ENCODE measurements at places on chromosomes 2 and 18.

DNA sequence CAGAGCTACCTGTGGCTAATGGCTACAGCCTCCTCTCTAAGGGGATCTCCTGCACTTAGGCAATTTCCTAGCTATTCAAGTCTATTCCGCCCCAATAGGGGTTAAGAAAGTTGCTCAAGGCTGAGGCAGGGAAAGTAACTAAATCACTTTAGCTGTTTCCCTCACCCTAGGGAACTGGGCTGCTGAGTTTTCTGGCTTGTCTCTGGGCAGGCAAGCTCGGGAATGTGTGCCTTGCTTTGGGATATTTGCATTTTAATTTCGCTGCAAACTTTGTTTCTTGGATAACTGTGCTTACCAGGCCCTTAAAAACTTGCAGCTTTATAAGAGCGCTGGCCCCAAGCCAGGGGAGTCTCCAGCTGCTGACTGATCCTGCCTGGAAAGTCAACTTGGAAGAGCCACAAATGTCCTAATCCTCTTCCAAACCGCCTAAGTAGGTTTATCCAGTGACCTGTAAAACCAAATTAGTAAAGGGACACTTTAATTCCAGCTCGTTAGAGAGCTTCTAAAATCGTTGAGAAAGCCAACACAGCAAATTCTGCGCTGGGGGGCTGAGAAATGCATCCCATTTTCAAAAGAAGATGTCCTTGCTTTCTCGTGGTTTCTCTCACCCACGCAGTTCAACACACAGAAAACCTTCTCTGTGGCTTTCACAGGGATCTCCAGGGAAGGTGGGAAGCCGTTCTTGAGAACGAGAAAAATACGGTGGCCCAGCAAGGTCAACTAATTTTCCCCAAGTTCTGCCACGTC lies 59.5 kb upstream of the SP3 start:
- DNase-seq, result no peak

GRCh38 chr18:50579061-50579774 lies 19.3 kb downstream of the MAPK4 start:
- no peak for DNase-seq

GRCh38 chr2:83640506-83640905 lies 818.6 kb downstream of the SUCLG1 start:
- DNase-seq, result no peak

DNA sequence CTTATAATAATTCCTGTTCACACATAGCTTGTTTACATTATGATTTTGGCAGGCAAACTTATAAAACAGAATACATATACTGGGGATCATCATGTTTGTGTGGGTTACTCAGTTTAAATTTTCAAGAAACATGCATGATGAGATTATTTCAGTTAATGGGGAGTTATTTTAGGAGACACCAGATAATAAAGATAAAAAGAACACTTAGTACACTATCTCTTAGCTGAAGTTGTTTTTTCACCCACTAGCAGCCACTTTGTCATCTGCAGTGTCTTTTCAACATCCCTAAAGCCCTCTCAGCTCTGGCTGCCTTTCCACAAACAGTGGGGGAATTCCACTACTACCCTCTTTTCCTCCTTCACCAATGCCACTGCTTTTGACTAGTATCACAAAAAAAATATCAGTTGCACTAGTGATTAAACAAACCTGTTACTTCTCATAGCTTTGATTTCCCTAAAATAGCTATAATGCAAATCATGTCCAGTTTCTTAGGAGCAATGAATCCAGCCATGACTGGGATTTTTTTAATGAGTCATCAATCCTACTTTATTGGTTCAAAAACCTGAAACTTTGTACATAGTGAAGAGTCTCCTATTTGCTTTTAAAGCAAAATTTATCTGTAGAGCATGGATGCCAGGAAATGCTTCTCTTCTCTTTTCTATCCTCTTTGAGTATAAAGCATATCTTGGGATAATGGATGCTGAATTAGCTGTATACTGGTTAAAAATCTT lies 156.7 kb upstream of the TFPI start:
- DNase-seq, result no peak

GRCh38 chr2:52238782-52239181 lies 1206.8 kb upstream of the NRXN1 start:
- DNase-seq, result no peak

- DNase-seq, result peak; percentile 73
Observed at GRCh38 chr2:134258684-134259388, 5.0 kb downstream of the MGAT5 start.

DNA sequence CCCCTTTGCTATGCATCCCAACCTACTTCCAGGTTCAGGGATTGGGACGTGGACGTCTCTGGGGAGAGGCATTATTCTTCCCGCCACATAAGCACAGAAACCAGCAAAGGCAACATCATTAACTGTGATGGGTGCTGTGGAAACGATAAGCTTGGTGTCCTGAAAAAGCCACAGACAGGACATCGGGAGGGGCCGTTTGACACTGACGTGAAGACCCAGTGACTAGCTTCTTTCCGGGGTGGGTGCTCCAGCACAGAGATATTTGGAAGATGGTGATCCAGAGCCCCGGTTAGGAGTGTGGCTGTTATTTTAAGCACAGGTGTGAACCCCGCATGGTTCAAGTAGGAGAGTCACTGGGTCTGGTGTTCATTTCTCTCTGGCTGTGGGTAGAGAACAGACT lies 163.8 kb upstream of the HDAC4 start:
- DNase-seq, result no peak

GRCh38 chr2:112148477-112148876 lies 10.3 kb downstream of the FBLN7 start:
- no peak for DNase-seq

GRCh38 chr18:35619464-35619863 lies 37.9 kb downstream of the GALNT1 start:
- no peak for DNase-seq

GRCh38 chr2:196224756-196225155 lies 53.4 kb upstream of the STK17B start:
- DNase-seq, result no peak

DNA sequence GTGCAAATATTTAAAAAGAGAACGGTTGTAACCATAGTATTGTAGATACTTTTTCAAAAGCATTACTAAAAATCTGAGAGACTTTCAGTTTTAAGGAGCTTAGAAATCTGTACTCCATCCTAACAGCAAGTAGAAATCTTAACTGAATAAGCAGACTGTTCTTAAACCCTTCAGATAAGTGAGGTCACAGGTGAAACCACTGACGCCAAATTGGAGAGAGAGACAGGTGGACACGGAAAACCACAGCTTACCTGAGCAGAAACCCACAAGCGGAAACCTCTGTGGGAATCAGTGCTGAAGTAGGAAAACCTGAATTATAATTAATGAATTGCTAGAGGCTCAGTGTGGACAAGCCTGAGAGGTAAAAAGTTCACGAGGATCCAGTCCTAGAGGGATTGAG lies 959.4 kb upstream of the CELF4 start:
- no peak for DNase-seq

DNA sequence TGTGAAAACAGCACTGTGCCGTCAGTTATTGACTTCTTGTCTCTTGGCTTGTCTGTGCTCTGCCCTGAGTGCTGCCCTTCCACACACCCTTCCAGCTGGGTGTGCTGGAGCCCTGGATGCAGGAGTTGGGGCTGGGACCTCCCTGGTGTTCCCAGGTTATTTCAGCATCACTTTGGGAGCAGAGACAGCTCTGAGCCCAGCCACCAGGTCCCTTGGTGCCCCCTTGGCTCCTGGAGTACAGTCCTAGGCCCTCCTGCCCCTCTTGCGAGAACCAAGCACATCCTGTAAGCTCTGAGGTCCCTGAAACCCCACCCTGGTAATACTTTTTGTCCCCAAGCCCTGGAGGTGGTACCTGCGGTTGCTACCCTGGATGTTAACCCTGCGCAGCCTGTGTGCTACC lies 24.3 kb downstream of the BOK start:
- DNase-seq, result no peak

GRCh38 chr2:88608184-88608583 lies 19.1 kb downstream of the EIF2AK3 start:
- DNase-seq, result no peak

DNA sequence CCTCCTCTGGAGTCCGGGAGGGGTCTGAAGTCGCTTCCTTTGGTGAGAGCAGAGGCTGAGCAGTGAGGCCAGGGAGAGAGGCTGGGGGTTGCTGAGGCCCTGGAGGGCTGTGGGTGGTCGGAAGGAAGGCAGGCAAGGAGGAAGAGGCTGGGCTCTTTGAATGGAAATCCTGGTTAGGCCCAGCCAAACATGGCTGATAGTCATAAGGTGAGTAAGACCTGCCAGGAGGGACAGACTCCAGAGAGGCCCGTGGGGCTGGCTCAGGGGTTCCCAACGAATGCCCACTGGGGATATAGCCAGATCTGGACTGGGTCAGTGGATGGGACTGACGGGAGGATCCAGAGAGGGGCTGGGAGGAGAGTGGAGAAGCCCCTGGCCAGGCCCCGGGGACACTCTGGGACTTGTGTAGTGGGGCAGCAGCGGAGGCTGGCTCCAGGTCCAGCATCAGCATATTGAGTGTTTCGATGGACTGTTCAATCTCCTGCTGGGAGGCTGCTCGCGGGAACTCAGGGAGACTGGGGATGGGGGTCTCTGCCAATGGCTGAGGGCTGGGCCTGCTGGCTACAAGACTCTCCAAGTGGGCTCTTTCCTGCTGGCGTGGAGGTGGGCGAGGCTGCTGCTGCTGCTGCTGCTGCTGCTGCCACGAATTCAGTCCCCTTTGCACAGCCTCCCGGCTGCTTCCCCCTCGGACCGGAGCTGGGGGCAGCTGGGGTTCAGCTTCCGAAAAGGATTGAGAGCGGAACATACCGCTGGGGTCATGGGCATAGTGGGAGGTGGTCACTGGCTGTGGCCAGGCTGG lies 155.0 kb downstream of the TNS1 start:
- no peak for DNase-seq

DNA sequence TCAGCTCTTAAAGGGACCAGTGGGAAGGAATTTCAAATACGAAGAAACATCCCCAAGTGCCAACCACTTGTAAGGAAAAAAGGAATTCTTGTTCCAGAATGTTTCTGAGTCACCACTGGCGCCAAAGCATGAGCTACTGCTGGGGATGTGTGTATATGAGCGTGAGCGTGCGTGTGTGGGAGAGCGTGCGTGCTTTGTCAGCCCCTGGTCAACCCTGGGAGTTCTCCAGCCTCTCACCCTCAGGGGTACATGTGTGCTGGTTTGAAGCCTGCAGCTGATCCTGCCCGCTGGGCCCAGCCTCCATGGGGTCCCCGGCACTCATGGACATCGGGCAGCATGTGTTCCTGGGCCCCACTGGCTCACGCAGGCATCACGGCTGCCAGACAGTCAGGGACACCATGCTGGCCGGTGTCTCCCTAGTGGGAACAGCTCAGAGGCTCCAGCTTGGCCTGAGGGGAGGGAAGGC lies 17.1 kb downstream of the HS6ST1 start:
- DNase-seq, result no peak

GRCh38 chr18:54052259-54052658 lies 172.2 kb downstream of the MBD2 start:
- DNase-seq, result no peak

- DNase-seq, result no peak
Observed at GRCh38 chr2:68238955-68239822, 13.1 kb downstream of the PPP3R1 start.

DNA sequence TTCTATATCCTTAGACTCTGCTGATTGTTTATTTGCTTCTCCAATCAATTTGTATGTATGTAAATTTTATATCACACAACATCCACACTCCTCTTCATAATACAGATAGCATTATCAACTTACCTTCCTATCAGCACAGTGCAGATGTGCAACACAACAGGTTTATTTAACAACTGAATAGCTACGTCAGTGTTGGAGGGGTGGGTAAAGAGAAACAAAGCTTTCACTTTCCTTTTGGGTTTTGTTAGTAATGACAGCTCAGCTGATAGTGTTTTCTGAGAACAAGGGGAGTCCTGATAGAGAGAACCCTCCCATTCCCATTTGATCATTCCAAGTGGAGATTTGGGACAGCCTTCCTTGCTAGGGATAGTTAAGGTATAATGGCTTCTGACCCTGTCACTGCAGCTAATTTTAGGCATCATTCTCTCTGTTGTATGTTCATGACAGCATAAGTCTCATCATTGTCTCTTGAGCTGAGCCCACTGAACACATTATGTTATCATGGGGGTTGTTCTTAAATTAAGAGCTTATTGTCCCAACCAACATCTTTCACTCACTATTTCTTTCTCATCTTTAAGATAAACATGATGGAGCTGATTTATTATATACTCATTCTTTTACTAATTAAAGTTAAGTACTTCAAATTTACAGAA lies 227.7 kb downstream of the GPD2 start:
- no peak for DNase-seq

DNA sequence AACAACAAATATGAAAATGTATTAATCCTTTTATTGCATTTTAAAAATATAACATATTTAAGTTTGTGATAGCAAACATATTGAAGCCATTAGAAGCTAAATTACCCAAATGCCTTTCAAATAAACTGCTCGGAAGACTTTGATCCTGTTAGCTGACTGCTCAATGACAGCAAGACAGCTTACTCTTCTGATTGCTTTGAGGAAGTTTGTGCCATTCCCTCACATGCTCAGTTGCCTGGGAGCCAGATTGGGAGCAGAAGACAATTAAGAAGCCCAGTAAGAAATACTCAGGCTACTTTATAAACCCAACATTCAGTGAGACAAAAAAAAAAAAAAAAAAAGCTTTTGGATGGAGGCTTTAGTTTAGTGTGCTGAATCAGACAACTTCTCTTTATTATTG lies 407.1 kb upstream of the SOX11 start:
- no peak for DNase-seq

GRCh38 chr2:95231723-95232122 lies 24.4 kb downstream of the ZNF892 start:
- no peak for DNase-seq

GRCh38 chr2:203830304-203831055 lies 37.1 kb upstream of the CTLA4 start:
- DNase-seq, result no peak

GRCh38 chr2:155733091-155733853 lies 599.2 kb downstream of the NR4A2 start:
- no peak for DNase-seq

DNA sequence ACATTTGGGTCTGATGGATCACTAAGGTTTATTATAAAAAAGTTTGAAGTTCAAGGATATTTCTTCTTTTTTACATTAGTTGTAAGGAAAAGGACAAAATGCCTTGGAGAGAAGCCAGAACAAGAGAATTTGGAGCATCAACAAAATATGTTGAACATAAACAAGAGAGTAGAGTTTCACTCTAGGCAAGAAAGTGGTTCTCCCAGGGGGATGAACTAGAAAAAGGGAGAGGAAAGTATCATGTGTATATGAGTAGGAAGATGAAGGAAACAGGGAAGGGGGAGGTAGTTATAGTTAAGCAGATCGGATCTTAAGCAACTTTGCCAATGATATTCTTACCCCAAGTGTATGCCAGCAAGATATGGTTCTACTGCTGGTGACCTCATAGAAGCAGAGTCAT lies 63.8 kb upstream of the GALNT3 start:
- no peak for DNase-seq
